ENCODE measurements at places on chromosomes 3 and 15.

DNA sequence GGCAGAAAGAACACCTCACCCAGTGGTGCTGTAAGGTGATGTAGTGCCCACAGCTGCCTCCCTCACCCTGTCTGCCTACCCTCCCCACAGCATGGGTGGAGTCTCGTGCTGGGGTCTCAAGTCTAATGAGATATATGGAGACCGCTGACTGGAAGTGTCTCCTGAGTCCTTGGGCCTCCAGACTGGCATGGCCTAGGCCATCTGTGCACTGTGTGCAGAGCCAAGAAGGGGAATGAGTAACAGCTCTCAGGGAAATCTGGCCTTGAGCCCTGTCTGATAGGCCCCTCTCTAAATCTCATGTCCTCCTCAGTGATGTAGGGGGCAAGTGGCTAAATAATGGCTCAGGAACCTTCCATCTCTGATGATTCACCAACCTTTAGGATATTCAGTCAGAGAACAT, 277.4 kb downstream of the PLCL2 start:
- no peak for DNase-seq

GRCh38 chr15:87712211-87712610, 544.3 kb downstream of the NTRK3 start:
- no peak for DNase-seq

DNA sequence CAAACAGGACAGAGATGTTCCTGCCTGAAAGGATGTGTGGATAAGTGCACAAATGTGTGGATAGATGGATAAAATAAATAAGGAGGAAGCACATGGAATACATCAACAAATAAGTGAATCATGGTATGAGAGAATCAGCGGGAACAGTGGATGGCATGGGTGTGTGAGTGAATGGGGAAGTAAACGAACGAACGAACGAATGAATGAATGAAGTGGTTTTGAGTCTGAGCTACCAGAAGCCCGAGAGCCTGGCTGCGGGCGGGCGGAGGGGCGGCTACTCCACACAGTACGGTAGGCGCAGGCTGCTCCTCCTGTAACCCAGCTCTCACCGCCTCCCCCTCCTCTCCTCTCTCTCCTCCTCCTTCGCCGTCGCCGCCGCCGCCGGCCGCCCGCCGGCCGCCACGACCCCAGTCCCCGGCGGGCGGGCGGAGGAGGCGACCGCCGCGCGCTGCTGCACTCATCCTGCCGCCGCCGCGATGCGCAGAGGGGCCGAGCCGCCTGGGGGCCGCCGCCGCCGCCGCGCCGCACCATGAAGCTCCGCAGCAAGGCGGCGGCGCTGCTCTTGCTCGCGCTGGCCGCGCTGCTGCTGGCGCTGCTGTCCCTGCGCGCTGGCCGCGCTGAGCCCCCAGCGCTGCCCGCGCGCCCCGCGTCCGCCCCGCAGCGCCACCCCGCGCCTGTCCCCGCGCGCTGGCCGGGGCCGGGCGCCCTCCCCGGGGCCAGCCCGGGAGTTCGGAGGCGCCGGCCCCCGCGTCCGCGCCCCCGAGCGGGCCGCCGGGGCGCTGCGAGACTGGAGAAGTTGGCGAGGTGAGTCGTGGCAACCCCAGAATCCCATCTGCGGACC, at the start of gene GXYLT2:
Gene GXYLT2, plus strand, starts transcription at position 342 of the 841 bp plus-strand sequence. Its CDS starts 188 bp downstream, at position 530.
- no peak for DNase-seq

DNA sequence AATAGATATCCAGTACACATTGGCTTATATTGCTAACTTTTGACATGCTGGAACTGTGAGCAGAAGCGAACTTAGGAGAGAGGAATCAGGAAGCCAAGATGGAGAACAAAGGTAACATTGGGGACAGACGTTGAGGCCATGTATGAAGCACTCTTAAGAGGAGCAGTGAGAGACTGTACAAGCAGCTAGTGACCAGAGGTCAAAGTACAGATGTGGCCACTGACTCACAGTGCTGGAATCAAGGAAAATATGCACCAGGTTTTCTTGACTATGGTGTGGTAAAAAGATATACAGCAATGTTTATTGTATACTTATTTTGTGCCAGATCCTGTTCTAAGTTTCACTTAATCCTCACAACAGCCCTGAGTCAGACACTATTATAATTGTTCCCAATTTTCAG, 2.0 kb upstream of the IL20RB start:
- no peak for DNase-seq

DNA sequence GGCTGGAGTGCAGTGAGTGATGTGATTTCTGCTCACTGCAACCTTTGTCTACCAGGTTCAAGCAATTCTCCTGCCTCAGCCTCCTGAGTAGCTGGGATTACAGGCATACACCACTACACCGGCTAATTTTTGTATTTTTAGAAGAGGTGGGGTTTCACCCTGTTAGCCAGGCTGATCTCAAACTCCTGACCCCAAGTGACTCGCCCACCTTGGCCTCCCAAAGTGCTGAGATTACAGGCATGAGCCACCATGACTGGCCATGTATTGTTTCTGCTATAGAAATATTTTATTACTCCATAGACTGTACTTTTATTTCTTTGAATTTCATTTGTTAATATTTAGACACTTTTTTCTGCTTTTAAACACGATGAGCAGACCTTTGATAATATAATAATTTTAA, 60.4 kb downstream of the GTF2E1 start:
- no peak for DNase-seq

GRCh38 chr3:159627634-159628033, 361.0 kb upstream of the IL12A start:
- no peak for DNase-seq

GRCh38 chr15:67593562-67593961, 51.1 kb downstream of the MAP2K5 start:
- DNase-seq = no peak

DNA sequence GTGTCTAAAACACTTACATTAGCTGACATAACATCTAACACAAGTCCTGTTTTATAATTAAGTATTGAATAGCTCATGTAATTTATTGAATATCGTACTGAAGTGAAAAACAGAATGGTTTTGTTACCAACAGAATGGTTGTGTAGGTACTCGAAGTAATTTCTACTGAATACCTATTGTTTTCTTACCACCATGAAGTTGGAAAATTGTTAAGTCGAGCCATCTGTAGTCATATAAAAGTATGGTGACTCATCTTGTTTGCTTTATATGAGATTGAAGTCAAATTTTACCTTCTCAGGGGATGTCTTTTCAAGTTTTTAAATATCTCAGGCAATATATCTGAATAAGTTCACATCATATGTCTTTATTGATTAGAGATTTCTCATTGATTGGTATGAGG, 37.6 kb downstream of the PIAS1 start:
- DNase-seq = no peak

- DNase-seq = no peak
Measured at GRCh38 chr3:58079773-58080172, 71.6 kb downstream of the FLNB start.

Data from activated CD8-positive, alpha-beta memory T cell treated with anti-CD3 and anti-CD28 coated beads for 48 hours (primary cell).